ENCODE measurements at places on chromosomes 3 and 15. TPM values are rescaled to one million over a fixed set of nuclear protein-coding genes. Genes with fewer than 3 reads are reported as not detected.

The DNAH12 gene
- 0.92 TPM for total RNA-seq

DNA sequence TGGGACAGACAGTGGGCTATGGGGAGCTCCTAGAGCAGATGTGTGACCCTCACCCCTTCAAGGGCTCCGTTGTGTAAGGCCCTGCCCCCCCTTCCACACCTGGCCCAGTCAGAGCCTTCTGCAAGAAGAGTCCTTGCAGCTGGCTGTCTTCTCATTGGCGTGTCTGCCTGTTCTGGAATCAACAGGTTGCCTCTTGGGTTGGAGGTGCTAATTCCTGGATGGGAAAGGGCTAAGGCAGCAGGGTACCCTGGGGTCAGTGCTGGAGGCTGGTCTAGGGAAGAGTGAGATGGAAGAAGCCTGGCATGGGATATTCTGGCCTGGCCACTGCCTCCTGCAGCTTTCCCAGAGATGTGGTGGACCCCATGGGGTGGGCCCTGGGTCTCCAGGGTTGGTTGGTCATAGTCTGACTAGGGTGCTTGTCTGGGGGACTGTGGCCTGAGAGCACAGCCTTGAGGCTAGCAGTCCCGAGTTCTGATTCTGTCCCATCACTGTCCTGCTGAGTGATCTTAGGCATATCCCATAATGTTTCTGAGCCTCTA, 5.1 kb downstream of the TEX264 start:
- DNase-seq: no peak

The ZMYND10 gene
- 0.44 TPM for total RNA-seq

GRCh38 chr3:73255609-73256029, 194.2 kb downstream of the EBLN2 start:
- DNase-seq: peak; percentile 82

GRCh38 chr15:65751431-65751830, 40.7 kb downstream of the DENND4A start:
- no peak for DNase-seq

DNA sequence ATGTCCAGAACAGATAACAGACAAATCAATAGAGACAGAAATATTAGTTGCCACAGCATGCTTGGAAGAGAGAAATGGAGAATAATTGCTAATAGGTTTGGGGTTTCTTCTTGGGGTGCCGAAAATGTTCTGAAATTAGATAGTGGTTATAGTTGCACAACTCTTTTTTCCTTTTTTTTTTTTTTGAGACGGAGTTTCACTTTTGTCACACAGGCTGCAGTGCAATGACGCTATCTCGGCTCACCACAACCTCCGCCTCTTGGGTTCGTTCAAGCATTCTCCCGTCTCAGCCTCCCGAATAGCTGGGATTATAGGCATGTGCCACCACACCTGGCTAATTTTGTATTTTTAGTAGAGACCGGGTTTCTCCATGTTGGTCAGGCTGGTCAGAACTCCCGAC, 163.3 kb downstream of the PLCH1 start:
- no peak for DNase-seq

The PCLAF gene
- 55.8 TPM for total RNA-seq
